ENCODE measurements at places on chromosomes 12 and 14.

DNA sequence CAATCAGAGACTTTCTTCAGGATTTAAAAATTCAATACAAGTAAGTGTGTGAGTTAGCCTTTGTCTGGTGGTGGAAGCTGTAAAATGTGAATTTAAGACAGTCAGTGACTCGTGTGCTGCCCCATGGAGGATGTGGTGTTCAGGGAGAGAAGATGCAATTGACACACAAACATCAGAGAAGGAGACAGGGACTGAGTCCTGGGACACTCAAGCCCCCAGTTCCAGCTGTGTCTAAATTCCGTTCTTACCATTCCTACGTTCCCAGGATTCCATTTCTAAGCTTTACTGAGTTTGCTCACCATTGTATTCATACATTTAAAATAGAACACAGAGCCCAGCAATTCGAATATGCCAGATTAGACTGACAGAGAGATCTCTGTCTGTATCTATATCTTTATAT is 67.6 kb downstream of the C12orf56 start:
- DNase-seq: no peak

DNA sequence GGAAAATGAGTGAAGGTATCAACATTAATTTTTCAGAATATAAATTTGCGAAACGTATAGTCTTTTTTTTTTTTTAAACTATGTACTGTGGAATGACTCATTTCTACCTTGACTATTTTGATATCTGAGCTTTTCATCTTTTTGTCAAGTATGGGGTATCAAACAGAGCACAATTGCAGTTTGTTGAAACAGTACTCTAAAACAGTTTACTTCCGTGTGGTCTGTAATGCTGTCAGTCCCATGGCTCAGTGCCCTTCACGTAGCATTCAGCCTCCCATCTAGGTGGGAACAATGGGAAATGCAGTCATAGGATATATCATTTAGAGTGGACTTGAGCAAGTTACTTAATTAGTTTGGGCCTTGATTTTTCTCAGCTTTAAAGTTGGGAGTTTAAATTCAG is 139.5 kb downstream of the ERC1 start:
- DNase-seq: no peak

DNA sequence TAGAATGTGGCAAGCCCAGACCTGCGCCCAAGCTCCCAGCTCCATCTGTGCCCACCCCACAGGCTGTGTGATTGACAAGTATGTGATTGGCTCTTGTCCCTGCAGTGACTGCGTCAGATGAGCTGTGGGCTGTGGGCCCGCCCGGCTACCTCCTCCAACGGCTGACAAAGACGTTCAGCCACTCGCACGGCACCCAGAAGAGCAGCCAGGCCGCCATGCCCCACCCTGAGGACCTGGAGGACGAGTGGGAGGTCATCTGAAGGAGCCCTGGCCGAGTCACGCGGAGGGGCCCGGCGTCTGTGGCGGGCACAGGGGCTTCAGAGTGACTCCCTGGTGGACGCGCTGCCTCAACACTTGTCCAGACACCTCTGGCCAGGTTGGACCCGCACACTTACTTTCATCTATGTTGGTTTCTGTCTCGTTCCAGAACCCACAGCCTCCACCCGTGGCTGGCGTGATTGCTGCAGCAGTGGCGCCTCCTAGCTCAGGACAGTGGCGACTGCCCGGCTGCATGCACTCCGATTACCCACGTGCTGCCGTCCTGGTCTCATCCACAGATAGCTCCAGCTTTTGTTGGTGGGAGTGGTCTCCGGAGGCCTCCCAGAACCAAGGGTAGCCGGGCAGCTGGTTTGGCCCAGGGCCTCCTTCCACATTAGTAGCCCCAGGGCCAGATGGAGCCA is 11.4 kb downstream of the ANKRD9 start:
- DNase-seq: no peak

DNA sequence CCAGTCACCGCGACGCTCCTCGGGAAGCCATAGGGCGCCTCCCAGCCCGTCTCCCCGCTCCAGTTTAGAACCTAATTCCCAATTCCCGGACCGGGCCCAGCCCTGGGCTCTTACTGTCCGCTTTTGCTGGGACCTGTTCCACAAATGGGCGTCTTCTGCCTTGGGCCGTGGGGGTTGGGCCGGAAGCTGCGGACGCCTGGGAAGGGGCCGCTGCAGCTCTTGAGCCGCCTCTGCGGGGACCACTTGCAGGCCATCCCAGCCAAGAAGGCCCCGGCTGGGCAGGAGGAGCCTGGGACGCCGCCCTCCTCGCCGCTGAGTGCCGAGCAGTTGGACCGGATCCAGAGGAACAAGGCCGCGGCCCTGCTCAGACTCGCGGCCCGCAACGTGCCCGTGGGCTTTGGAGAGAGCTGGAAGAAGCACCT is 797 bp downstream of the UNG start:
- DNase-seq: no peak

DNA sequence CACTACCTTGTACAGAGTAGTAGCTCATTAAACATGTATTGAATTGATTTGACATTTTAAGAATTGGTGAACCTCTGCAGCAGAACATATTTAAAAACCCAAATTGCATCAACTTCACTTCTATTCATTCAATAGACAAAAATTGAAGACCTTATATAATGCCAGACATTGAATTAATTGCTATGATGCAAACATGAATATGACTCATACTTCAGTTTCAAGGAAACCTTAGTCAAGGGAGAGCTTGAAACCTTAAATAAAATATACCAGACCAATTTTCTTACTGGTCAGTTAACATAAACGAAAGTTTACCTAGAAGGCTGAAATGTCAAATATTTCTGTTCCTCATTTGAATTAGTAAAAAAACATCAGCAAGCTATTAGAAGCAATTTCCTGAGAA is 5.0 kb upstream of the MGAT4C start:
- no peak for DNase-seq

DNA sequence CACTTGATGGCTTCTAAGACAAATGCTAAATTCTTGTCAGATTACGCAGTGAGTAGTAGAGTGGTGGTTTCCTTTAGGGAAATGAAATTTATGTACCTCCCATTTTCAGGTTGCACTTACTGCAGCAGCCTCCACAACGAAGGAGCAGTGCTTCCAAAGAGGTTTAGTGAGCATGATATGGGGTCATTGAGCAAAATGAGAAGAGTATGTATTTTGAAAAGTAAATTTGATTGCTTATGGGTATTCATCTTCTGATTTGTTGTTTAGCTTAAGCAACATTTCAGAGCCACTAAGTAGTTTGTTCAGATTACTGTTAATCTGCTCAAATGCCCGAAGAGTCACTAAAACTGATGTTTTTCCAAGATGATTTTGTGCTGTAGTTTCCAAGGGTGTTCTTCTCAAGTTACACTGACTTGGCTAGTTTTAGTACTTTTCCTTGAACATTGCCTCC is 493.6 kb downstream of the PCNX1 start:
- no peak for DNase-seq

GRCh38 chr14:102967506-102967795 is 45.0 kb downstream of the AMN start:
- no peak for DNase-seq

DNA sequence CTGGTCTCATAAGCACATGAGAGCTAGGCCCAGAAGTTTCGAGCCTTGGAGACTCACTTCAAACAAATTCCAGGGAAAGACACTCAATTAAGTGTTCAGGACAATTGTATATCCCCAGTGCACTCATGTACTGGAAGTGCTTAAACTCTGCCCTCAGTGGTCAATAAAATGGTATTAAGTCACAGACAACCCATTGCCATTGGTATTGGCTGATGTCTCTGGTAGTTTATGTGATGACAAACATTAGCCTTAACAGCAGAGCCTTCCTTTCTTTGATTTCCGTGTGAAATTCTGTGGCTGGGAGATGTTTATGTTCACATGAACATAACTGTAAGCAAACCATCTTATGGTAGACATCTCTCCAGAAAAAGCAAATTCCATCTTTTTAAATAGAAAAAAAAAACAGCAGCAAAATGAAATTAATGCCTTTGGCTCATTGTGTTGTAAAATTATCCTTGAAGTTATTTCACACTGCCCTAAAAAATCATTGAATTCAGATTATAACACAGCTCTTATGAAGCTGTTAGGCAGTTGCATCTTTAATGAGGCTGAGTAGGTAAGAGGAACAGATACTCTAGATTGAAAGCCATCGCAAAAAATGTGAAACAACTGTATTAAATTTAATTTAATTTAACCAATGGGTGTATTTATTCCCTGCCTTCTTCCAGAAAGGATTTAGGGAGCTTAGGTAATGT is 216.2 kb upstream of the PLEKHG7 start:
- no peak for DNase-seq

GRCh38 chr14:96713426-96713825 is 83.8 kb upstream of the VRK1 start:
- no peak for DNase-seq

DNA sequence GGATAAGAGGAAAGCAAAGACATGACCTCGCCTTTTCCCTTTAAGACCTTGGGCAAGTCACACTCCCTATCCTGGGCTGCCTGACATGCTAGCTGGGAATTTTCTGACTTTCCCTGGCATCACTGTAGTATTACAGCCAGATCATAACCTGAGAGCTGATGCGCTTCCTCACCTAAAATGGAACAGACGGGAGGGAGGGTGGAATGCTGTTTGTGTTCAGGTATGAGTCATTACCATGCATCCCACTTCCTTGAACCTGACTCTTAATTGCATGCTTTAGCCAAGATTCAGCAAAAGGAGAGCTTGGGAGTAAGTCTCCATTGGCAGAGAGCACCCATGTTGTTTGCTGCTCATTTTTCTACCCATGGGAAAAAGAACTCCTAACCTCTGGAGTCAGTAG is 156.5 kb downstream of the KCNK10 start:
- DNase-seq: no peak

DNA sequence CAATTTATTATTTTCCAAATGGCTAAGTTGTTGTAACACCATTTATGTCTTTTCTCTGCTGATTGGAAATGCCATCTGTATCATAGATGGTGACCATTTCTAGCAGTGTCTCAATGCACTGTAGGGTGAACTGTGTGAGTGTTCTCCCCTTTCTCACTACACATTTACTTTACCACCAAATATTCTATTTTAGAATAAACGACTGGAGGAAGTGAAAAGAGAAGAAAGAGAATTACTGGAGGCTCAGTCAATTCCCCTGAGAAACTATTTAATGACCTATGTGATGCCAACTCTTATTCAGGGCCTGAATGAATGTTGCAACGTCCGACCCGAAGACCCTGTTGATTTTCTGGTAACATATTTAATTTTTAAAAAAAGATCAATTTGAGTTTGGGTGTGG is 15.5 kb upstream of the PAPOLA start:
- DNase-seq: no peak

- no peak for DNase-seq
Observed at GRCh38 chr14:48331421-48331820, 656.0 kb upstream of the MDGA2 start.

- DNase-seq: no peak
Observed at GRCh38 chr14:96405677-96406076, 13.7 kb downstream of the AK7 start.

GRCh38 chr14:105993814-105994213 is 467.4 kb downstream of the TMEM121 start:
- DNase-seq: no peak

DNA sequence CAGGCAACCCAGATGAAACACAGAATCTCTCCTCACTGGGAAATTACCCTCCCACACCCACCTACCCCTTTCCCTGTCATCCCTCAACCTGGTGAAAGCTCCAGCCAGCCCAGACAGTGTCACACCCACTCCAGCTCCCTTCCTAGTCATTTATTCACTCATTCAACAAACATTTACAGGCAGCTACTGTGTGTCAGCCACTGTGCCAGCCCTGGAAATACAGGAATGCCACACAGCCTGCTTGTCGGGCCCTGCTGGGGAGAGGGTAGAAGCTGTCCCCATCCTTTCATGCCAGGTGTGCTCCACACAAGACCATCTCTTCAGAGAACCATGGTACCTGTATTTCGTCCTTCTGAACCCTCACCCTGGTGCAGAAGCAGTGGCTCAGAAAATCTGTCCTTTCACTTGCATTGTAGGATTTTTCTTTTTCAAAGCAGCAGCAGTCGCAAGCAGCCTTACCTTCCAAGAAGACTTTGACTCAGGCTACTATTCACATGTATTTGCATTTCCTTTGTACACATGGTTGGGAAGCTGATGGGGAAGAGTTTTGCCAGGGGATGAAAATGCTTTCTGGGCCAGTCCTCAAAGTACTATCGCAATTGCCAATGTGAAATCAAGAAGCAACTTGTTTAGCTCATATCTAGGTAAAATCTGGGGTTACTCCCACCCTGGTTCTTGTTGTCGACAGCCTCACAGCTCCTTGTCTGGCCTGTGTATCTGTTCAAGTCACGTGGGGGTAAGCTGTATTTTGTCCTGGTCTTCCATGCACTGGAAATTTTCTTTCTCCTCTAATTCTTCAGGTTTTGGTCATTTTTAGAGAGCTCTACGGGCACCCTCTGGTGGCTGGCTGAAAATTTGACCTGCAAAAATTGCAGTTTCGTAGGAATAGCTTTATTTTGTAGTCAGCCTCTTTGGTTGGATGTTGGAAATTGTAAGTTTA is 147.4 kb upstream of the EGLN3 start:
- no peak for DNase-seq

GRCh38 chr12:116434155-116435011 is 124.8 kb upstream of the MAP1LC3B2 start:
- DNase-seq: no peak

DNA sequence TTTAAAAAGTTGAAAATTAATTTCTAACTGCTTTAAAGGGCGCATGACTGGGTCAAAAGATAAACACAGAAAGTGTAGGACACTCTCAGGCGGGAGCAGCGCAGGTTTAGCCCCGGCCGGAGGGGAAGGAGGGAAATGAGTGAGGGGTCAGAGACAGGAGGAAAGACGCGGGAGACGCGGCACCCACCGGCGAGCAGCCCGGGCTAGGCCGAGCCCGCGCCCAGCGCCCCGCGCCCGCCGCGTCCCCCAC is 591 bp downstream of the GXYLT1 start:
- DNase-seq: no peak

GRCh38 chr12:21675641-21676040 is 18.0 kb upstream of the LDHB start:
- DNase-seq: no peak

GRCh38 chr14:36514278-36515104 is 5.5 kb downstream of the NKX2-1 start:
- DNase-seq: no peak

DNA sequence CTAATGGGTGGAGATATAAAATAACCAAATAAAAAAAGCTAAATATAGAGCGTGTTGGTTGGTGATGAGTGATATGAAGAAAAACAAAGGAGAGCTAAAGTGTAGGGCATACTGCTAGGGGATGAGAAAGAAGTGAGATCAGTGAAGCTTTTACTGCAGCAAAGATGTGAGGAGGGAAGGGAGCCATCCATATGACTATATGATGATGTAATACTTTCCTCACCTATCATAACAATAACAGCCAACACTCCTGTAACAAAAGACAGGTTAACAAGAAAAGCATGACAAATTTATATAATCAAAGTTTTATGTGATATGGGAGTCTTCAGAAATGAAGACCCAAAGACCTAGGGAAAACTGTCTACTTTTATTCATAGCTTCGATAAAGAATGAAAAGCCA is 57.4 kb upstream of the LRFN5 start:
- DNase-seq: no peak

GRCh38 chr12:106072751-106073150 is 66.0 kb downstream of the NUAK1 start:
- DNase-seq: no peak

Data from activated CD4-positive, alpha-beta T cell treated with anti-CD3 and anti-CD28 coated beads for 1 hour (primary cell).